CD4-positive, alpha-beta T cell treated with Interleukin-17A for 4 hours (primary cell): ENCODE measurements at places on chromosomes 5 and 9.

DNA sequence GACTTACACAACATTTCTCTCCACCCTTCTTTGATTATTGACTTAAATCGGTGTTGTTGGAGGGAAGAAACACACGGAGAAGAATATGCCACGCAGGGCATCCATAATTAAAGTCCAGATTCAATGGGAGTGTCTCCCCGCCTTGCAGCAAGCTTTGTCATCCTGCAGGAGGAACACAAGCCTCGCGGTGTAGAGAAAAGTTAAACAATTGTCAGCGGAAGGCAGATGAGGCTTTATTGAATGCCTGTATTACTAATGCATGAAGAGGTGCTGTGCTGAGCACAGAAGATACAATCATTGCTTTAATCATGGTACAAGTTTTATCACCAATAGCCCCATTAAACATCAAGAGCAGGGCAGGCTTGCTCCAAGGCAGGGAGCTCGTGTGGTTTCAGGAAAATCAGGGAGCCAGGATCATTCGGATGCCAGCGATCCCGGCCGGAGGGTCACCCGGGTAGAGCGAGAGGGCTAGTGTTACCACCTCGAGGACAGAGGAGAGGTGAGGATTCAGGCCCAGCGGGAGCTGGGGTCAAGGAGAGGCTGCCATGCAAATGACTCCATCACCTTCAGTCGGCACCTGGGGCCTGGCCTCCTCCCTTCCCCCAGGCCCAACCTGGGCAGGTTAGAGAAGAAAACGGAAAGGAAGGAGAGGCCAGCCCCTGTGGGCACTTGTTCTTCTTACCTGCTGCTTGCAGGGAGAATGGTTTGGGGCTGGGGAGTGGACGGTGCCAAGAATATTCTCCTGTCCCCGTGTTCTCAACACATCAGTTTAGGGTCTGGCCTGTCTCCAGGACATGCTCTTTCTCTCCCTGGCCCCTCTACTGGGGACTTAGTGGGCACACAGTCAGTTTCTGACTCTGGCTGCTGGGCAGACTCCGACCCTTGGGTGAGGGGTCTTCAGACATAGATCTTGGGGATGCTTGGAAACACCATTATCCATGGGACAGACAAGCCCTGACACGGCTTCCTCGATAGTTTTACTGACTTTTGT lies 289.5 kb downstream of the IRX2 start:
- no peak for DNase-seq

DNA sequence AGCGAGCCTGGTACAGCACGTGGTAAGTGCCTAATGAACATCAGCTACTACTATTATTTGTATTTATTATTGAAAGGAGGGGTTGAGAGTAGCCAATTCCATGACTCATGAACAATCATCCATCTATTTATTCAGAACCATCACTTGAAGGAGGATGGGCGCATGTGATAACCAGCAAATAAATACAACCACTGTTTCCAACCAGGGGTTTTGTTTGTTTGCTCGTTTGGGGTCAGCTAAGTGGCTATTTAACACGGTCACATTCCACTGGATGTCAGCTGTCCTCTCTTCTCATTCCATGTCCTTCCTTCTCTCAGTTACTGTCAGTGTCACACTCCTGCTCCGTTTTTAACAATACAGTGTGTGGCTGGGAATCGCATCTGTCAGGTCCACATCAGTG lies 8.6 kb downstream of the RAPGEF1 start:
- DNase-seq = no peak

DNA sequence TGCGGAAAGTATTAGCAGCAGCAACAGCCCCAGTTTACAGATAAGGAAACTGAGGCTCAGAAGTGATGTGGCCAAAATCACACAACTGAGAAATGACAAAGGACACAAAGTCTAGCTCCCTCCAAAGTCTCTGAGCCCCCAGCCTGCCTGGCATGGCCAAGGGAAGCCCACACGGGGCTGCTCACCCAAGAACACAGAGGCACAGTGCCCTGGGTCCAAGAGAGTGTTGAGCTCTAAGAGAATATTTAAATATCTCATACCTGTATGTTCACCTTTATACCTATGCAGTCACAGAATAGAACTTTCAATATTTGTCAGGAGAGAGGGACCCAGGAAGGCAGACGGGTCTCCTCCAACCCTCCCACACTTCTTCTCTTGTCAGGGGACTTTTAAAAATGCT lies 16.6 kb downstream of the VAV2 start:
- DNase-seq = no peak

- peak; percentile 24 for DNase-seq
These were observed 606 bp downstream of the TBC1D13 start for GRCh38 chr9:128787659-128788058.

GRCh38 chr9:75233011-75233410 lies 144.7 kb downstream of the OSTF1 start:
- no peak for DNase-seq

GRCh38 chr5:137923856-137924255 lies 34.6 kb downstream of the PKD2L2 start:
- no peak for DNase-seq
